ENCODE measurements at places on chromosomes 1 and 21. TPM values are rescaled to one million over a fixed set of nuclear protein-coding genes. Genes with fewer than 3 reads are reported as not detected.

DNA sequence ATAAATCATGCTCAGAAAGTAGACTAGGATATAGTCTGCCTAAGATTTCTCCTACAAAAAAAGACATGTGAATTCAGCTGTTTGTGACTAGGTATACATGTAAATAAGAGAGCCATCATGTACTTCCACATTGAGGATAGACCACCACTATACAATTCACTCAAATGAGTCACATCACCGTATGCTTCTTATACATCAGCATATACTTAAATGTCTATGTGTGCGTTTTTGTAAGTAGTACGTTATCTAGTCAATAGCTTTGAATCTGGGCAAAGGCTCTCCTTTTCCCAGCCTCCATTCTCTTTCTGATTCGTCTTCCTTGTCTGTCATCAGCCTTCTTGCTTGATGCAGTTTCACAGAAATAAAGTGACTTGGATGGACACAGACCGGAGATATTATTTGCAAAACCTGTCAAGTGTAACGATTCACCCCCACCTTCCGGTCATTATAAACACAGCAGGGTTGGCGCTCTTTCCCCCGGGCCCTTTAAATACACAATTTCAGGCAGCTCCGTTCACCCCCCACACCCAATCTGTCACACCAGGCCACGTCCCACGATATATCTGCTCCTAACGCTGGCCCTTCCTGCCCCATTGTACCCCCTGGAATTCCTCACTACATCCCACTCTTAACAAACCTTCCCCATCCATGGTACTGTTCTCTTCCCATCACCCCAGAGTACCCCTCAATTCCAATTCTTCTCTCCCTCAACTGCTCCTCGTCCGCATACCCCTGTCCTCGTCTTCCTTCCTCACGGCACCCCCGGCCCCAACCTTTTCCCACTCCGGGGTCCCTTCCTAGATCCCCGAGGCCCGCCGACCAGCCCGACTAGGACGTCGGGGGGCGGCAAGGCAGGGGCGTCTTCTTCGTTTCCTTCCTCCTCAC lies 636 bp downstream of the VAMP4 start:
- peak overlapping the region; percentile 96 for H3K27ac ChIP-seq
- peak; percentile 93 for DNase-seq
- H3K36me3 ChIP-seq = peaks cover 19% of the 10 kb centered on the region
- peaks cover 28% of the 10 kb centered on the region for H3K4me1 ChIP-seq
- no peaks in the 10 kb centered on the region for H3K27me3 ChIP-seq

RCSD1 gene
- total RNA-seq = 18.7 TPM

- no peak overlapping the region for H3K4me3 ChIP-seq
- H3K4me1 ChIP-seq = no peaks in the 10 kb centered on the region
- no peaks in the 10 kb centered on the region for H3K36me3 ChIP-seq
- H3K27me3 ChIP-seq = peaks cover 5% of the 10 kb centered on the region
Measured at GRCh38 chr1:170707959-170708655, 44.2 kb downstream of the PRRX1 start.

RGS18 gene
- total RNA-seq = 1.8 TPM

DNA sequence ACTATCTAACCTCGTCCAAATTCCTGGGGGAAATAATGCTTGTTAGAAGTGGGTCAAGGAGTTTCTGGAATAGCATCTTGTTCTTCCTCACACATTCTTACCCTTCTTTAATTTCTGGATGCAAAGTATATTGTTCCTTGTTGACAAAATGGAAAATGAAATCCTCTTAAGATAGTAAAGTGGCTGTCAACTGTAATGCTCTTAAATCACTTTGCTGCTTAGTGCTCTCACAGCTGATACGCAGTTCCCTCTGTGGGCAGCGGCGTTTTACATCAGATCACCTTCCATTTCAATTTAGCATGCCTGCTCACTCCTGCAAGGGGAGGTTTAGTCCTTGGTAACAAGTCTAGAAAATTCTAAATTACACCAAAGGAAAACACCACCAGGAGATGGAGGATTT lies 113.1 kb downstream of the DNM3 start:
- H3K27ac ChIP-seq = no peak overlapping the region
- no peak for DNase-seq
- H3K4me3 ChIP-seq = no peak overlapping the region
- H3K27me3 ChIP-seq = no peaks in the 10 kb centered on the region
- H3K4me1 ChIP-seq = no peaks in the 10 kb centered on the region
- H3K36me3 ChIP-seq = no peaks in the 10 kb centered on the region

DNA sequence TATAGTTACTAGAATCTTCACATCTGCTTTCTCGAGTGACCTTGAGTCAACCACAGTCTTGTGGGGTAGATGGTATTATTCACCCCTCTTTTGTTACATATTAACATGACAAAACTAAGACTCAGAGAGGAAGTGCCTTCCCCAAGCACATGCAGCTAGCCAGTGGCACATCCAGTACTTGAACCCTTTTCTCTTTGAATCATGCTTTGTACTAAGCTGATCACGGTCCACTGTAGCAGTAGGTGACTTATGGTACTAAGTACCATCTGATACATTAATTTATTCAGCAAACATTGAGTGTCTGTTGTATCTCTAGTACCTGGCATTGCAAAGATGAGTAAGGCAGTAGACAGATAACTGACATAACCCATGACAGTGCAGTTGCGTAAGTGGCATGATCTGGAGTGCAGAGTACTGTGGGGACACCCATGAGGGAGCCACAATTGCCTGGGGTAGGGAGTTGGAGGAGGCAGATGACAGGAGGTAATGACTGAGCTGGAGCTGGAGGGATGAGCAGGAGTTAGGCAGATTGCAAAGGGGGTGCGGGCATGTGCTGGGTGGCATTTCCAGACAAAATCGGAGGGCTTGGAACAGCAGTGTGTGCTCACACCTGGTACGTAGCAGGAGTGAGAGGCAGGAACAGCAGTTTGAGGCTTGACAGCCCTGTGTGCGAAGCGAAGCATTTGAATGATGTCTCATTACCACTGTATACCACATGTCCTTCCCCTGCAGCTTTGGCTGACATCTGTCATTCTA lies 29.8 kb downstream of the UCK2 start:
- no peak overlapping the region for H3K27ac ChIP-seq
- no peak overlapping the region for H3K4me3 ChIP-seq
- no peak for DNase-seq
- no peaks in the 10 kb centered on the region for H3K36me3 ChIP-seq
- H3K4me1 ChIP-seq = peaks cover 4% of the 10 kb centered on the region

APCS gene
- total RNA-seq = not detected

GRCh38 chr21:41769521-41769920 lies 2.7 kb upstream of the RIPK4 start:
- no peak for DNase-seq
- no peak overlapping the region for H3K27ac ChIP-seq
- peaks cover 60% of the 10 kb centered on the region for H3K27me3 ChIP-seq
- peaks cover 31% of the 10 kb centered on the region for H3K4me1 ChIP-seq
- H3K4me3 ChIP-seq = no peak overlapping the region

OR2G6 gene
- total RNA-seq = not detected

FAM72A gene
- 0.57 TPM for total RNA-seq

- no peak overlapping the region for H3K4me3 ChIP-seq
- no peaks in the 10 kb centered on the region for H3K27me3 ChIP-seq
- DNase-seq = no peak
Measured at GRCh38 chr1:44144962-44145756, 3.7 kb upstream of the KLF18 start.

- peak within 1 kb of the TSS; percentile 92 for H3K27ac ChIP-seq
- peak within 1 kb of the TSS; percentile 78 for H3K4me3 ChIP-seq
- H3K27me3 ChIP-seq = peaks cover 4% of the 10 kb centered on the region
- peaks cover 50% of the 10 kb centered on the region for H3K4me1 ChIP-seq
Measured at GRCh38 chr1:202144402-202145067, at the start of gene ARL8A. Gene ARL8A, minus strand, starts transcription at chr1:202144737. Its CDS starts 165 bp downstream, at chr1:202144572.

Data from esophagus muscularis mucosa (tissue), 4 donors.